SJCRH30 (cell line): ENCODE measurements at places on chromosomes 12 and 14.

DNA sequence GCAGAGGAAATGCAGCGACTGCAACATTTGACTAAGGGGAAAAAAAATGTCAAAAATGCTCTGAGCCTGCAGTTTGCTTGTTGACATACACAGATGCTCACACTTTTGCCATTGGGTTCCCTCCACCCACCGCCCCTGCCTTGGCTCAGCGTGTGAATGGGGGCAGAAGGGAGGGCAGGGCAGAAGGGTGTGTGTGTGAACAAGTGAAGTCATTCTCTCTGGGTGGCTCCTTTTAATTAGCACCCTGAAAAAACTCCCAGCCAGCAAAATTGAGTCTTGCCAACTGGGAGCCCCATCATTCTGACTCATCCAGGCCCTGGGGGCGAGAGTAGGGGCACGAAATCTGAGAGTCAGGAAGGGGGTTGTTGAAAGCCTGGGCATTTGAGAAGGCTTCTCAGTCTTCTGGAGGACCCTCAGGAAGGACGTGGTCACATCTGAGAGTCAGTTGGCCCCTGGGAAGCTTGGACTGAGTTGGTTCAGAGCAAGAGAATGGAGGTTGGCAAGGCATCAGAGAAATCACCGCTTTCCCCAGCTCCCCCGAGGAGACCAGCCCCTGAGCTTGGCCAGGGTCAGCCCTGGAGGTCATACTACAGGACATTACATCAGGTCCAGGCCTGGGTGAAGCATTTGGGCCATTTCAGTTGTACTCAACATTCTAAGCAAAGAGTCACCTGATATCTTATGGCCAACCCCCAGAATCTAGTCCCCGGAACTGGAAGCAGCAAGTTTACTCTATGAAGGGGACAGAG lies 22.7 kb upstream of the KRT78 start:
- no peak for DNase-seq

DNA sequence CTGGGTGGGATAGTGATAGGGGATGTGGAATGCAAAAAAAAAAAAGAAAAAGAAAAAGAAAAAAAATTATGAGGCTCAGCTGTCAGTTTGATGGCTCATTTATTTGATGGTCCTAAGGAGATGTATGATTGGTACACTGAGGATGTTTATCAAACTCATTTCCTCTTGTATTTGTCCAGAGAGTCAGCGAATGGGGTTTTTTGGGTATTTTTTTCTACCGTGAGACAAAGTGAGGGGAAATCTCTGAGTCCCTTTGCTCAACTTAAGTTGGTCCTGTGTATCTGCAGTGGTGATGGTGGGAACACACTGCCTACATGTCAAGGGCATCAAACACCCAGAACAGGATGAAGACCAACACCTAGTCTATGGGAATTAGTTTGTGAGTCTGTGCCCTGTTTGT lies 176.9 kb upstream of the HIF1A start:
- no peak for DNase-seq

DNA sequence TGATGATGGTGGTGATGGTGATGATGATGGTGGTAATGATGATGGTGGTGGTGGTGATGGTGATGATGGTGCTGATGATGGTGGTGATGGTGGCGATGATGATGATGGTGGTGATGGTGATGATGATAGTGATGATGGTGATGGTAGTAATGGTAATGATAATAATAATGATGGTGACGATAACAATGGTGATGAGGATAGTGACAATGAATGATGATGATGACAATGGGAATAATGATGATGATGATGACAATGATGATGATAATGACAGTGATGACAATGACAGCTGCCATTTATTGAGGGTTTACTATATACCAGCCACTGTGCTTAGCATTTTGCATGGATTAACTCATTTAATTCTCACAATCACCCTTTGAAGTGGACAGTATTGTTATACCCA lies 94.6 kb downstream of the SRRM4 start:
- no peak for DNase-seq

GRCh38 chr14:94217116-94217515 lies 43.0 kb downstream of the PPP4R4 start:
- no peak for DNase-seq

DNA sequence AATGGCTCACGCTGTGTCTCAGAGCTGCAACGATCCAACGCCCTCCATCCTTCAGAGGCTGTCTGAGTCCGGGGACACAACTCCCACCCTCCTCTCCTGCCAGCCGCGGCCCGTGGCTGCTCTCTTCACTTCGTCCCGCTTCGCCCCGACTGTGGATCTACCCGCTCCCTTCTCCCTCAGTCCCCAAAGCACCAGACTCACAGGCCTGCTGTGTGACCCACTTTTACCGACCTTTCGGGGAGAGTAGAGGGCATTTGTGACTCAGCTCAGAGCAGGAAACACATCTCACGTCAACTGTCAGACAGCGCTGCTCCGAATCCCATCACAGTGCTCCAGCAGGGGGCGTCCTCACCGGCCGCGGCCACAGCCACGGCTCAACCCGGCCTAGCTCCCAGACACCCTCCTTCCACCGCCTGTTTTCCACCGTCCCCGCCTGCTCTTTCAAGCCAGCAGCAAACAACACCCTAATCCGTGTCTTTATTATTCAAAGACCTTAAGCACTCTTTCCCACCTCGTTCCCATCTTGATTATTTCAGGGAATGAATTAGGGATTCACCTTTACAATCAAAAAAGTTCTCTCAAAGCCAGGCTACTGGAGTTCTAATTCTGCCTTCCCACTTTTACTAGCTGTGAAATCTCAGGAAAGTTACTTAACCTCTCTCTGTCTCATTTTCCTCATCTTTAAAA lies 5.0 kb upstream of the AQP2 start:
- peak; percentile 76 for DNase-seq

DNA sequence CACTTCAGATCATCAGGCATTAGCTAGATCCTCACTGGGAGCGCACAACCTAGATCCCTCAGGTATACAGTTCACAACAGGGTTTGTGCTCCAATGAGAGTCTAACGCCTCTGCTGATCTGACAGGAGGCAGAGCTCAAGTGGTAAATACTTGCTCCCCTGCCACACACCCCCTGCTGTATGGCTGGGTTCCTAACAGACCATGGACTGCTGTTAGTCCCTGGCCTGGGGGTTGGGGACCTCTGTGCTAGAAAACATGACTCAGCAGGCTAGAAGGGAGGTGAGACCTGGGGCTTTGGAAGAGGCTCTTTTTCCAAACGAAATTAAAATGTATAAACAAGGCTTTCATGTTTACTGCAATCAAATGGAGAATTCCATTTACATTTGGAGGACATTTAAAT lies 691.1 kb downstream of the FLRT2 start:
- DNase-seq, result no peak

GRCh38 chr12:3705354-3705675 lies 47.6 kb downstream of the CRACR2A start:
- peak; percentile 38 for DNase-seq

- no peak for DNase-seq
These were observed 20.3 kb downstream of the MED13L start for GRCh38 chr12:116257215-116257614.

GRCh38 chr14:60594062-60594461 lies 55.2 kb downstream of the SIX1 start:
- no peak for DNase-seq

- no peak for DNase-seq
These were observed 897 bp upstream of the TBX3 start for GRCh38 chr12:114684870-114685273.

GRCh38 chr12:57590479-57590863 lies 521 bp upstream of the PIP4K2C start:
- no peak for DNase-seq

DNA sequence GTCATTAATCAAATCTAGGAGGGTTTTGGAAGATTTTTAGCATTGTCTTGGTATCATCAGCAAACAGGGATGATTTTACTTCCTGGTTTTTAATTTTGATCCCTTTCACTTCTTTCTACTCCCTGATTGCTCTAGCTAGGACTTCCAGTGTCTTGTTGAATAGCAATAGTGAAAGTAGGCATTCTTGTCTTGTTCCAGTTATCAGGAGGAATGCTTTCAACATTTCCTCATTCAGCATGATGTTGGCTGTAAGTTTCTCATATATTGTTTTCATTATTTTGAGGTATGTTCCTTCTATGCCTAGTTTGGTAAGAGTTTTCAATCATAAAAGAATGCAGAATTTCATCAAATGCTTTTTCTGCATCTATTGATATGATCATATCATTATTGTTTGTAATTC lies 244.2 kb upstream of the CLEC14A start:
- DNase-seq, result no peak

DNA sequence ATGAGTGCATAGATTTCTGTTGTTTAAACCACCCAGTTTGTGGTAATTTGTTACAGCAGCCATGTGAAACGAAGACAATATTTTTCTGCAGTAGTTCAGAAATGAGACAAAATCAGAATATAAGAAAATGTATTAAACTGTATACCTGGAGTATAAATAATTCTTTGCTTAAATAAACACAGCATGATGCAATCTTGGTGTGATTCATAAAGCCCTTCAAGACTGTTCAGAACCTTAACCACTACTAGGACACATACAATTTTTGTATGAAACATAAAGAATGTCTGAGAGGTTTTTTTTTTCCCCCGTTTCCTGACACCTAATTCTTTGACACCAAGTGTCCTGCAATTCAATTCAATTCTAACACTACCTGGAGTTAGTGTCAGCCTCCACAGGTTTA lies 10.5 kb downstream of the C12orf75 start:
- DNase-seq, result no peak

DNA sequence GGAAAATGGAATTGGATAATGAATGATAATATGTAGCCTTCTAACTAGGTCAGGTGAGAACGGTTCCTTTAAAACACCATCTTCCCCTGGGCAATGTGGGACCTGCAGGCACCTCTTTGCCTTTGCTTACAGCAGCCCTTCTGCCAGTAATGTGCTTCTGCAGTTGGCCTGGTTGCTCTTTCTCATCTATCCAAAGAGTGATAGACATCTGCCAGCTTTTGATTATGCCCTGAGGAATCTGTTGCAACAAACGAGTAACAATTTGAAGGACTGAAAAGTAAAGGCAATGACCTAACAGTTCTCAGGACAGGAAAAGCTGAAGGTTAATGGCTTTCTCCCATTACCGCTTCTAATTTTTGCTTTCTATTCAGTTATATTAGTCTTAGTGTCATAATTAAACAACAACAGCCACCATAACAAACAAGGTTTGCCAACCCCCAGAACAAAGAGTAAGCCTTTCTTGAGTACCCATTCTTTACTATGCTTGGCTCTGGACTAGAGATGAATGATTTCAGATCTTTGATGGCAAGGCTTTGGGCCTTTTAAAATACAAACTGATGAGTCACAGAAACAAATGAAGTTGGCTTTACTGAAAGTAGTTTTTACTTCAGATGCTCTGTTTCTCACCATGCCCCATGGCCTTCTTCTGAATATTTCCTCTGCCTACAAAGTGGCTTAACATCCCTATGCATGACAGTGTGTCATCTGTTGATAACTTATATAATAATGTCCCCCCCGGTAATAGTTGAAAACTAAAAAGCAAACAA lies 76.1 kb upstream of the KRR1 start:
- DNase-seq, result no peak

- DNase-seq, result no peak
These were observed 165.0 kb downstream of the SRGAP1 start for GRCh38 chr12:64009321-64010068.

- peak; percentile 25 for DNase-seq
These were observed 781.4 kb upstream of the TMEM132C start for GRCh38 chr12:127485528-127485927.

GRCh38 chr14:68797121-68797670 lies 4.3 kb upstream of the ZFP36L1 start:
- DNase-seq, result no peak

DNA sequence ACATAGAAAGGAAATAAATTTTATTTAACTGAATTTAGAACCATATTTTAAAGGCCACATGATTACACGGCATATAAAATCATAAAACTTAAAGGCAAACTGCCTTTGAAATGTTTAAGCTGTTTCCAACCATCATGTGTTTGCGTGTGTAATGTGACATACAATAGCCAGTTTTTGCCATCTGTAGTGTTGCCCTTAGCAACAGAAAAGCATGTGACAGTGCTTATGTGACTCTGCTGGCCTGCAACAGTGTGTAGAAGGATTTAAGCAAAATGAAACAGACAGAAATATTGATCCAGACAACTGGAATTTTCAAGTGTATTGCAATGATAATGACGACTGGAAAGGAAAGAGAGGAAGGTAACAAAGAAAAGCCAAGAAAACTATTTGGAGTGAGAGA lies 49.5 kb downstream of the TSPAN19 start:
- DNase-seq, result no peak

- DNase-seq, result peak; percentile 64
These were observed 44.5 kb downstream of the DYNC1H1 start for GRCh38 chr14:102008891-102009290.

DNA sequence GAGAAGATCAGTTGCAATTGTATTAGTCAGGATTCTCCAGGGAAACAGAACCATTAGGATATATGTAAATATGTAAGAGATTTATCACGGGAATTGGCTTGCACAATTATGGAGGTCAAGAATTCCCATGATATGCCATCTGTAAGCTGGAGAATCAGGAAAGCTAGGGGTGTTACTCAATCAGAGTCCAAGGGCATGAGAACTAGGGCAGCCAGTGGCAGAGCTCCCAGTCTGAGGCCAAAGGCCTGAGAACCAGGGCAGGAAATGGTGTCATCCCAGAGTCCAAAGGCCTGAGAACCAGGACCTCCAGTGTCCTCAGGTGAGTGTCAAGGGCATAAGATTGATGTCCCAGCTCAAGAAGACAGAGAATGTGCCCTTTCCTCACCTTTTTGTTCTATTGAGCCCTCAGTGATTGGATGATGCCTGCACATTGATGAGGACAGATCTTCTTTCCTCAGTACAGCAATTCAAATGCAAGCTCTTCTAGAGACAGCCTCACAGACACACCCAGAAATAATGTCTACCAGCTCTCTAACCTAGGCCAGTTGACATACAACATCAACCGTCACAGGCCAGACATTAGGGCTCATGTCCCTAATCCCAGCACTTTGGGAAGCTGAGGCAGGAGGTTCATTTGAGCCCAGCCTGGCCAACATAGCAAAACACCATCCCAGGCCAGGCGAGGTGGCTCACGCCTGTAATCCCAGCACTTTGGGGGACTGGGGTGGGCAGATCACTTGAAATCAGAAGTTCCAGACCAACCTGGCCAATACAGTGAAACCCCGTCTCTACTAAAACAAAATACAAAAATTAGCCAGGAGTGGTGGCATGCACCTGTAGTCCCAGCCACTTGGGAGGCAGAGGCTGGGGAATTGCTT lies 34.9 kb upstream of the ZNF740 start:
- no peak for DNase-seq

DNA sequence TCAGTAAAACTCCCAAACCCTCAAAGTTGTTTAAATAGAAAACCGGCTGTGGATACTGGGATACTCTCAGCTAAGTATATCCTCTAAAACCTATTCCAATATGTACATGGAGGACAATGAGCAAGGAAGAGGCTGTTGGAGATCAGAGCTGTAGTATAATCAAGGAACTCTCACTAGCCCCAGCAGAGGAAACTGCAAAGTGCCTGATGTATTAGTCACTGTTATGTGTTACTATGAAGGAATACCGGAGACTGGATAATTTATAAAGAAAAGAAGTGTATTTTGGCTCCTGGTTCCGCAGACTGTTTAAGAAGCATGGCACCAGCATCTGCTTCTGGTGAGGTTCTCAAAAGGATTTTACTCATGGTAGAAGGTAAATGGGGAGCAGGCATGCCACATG lies 65.6 kb upstream of the RPL10L start:
- no peak for DNase-seq
